D341Med (cell line): ENCODE measurements at places on chromosomes 6 and 20.

DNA sequence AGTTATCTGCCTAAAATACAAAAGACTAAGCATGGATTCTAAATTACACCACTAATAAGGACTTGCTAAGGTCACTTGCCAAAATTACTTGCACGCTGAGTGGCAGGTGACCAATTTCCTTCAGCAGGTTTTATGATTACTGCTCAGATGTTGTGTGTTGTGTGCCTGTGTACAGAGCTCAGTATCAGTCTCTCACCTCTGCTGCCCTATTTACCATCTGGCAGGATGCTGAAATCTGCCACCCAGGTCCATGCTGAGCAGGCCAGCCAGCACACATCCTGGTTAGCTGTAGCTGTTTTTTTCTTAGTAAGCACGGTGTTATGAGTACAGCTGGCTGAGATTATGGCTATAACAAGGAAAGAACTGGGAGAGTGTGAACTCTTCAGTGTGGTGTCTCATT lies 34.0 kb downstream of the ELOVL4 start:
- DNase-seq: peak; percentile 41

GRCh38 chr6:39059496-39060310 lies 11.1 kb downstream of the GLP1R start:
- no peak for DNase-seq

- DNase-seq: no peak
These were observed 98.2 kb upstream of the HDGFL1 start for GRCh38 chr6:22471132-22471690.

DNA sequence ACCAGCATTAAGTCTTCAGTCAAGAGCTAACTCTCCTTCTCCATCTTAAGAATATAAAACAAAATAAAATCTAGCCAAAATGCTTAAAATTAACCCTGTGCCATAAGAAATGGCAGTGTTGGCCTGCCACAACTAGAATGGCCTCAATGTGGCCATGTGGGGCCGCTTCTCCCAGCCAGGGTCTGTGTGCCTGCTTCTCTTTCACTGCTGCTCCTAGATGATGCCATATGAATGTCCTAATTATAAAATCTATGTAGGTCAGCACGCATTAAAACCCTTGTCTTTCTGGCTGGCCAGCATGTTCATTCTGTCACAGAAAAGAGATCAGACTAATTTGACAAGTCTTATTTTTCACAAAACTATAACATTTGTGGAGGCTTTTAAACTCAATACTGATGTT lies 102.6 kb downstream of the C6orf118 start:
- DNase-seq: no peak

DNA sequence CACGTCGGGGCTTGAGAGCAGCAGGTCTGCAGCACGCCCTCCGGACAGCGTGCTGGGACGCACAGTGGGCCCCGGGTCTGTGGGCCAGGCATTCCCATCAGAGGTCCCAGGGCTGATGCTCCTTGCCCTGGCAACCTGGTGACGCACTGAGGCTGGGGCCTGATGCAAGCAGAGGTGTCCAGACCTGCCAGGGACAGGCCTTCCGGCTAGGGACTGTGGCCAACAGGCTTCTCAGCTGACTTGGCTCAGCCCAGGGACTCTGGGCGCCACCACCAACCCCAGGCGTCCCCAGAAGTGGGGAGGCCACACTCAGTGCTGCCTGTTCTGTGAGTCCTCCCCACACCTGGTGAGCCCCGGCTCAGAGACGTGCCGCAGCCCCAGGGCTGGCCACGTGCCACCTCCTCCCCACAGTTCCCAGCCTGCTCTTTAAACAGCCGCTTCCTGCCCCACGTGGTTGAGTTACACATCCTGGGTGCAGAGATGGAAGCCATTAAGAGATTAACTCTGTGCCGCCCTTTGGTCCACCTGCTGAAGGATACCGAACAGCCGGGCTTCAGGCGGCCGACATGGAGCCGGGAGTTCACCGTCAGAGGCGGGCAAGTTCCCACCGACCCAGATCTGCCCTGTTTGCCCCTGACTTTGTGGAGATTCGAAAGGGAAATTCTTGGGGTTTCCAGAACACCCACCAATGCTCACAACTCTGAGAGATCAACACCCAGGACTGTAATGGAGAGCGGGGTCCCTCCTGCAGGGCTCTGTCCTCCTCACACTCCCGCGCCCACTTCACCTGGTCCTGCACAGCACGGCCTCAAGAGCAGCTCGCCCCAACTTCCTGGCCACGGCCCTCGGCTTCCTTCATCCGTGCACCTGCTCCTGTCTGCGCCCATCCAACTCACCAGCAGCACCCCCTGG lies 37.6 kb upstream of the ZBP1 start:
- DNase-seq: peak; percentile 24

DNA sequence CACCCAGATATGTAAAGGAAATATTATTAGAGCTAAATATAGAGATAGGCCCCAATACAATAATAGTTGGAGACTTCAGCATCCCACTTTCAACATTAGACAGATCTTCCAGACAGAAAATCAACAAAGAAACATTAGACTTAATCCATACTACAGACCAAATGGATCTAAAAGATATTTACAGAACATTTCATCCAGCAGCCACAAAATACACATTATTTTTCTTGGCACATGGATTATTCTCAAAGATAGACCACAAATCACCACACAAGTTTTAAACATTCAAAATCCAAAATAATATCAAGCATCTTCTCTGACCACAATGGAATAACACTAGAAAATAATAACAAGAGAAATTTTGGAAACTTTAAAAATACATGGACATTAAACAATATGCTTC lies 1159.1 kb upstream of the CITED2 start:
- no peak for DNase-seq
